ENCODE measurements at places on chromosomes 16 and 17.

DNA sequence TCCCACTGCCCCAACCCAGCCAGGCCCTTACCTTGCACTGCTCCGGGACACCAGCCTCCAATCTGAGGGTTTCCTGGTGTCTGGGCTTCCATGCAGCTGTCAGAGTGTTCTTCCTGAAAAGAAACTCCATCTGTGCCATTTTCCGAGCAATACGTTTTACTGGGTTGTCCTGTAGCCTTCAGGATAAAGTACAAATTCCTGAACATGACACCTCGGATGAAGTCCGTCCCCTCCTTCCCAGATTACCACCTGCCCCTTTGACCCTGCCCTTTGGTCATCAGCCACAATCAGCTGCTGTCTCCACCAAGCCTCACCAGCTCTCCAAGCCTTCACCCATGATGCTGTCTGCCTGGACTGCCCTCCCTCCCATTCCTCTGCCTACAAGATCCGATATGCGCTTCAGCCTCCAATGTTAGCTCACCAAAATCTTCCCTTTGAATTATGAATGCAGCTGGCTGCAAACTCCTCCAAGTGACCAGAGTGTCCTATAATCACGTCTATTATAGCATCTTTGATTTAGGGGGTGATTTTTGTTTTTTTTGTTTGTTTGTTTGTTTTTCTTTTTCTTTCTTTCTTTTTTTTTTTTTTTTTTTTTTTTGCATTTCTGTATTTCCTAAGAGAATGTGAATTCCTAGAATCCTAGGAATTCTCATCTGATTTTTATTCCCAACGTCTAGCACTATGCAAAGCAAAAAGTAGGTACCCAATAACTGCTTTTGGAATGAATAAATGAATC lies 60.6 kb upstream of the KIFC3 start:
- DNase-seq: no peak

DNA sequence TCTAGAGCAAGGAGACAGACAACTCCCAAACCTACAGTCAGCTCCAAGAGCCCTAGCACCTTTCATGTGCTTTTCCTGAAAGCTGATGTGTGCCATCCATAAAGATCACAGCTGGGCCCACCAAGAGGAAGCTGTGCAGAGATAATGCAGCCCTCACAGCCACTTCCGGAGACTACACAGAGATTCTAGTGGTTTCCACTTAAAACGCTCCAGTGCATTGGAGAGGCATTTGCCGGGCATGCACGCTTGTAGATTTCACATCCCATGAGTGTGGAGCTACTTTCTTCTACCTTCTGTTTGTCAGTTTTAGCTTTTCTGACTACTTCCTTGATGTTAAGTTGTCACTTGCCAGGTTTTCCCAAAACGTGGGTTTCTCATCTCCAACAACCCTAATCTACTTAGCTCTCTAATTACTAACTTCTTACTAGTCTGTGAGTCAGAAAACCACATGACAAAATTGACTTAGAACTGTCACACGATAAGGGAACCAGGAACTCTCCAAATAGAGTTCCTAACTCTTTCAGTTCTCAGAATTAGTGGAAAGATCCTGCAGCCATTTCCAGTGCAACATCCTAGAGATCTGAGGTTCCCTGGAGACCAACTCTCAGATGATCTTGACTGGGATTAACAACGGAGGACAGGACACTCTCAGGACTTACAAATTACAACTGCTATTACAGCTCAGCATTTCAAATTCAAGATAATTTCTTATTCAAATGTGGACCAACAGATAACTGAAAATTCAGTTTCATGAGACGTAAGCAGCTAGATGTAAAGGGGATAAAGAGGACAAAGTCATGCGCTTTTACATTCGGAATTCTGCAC lies 28.6 kb downstream of the PMP22 start:
- no peak for DNase-seq

DNA sequence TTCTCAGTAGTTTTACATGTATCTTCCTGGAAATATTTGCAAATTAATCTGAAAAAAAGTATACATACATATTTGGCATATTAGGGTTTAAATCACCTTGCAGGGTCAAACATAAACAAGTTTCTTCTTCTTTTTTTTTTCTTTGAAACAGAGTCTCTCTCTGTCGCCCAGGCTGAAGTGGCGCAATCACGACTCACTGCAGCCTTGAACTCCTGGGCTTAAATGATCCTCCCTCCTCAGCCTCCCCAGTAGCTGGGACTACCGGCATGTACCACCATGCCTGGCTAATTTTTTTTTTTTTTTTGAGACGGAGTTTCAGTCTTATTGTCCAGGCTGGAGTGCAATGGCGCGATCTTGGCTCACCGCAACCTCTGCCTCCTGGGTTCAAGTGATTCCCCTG lies 12.6 kb upstream of the FUS start:
- no peak for DNase-seq

GRCh38 chr17:1170739-1171138 lies 9.0 kb downstream of the ABR start:
- no peak for DNase-seq

DNA sequence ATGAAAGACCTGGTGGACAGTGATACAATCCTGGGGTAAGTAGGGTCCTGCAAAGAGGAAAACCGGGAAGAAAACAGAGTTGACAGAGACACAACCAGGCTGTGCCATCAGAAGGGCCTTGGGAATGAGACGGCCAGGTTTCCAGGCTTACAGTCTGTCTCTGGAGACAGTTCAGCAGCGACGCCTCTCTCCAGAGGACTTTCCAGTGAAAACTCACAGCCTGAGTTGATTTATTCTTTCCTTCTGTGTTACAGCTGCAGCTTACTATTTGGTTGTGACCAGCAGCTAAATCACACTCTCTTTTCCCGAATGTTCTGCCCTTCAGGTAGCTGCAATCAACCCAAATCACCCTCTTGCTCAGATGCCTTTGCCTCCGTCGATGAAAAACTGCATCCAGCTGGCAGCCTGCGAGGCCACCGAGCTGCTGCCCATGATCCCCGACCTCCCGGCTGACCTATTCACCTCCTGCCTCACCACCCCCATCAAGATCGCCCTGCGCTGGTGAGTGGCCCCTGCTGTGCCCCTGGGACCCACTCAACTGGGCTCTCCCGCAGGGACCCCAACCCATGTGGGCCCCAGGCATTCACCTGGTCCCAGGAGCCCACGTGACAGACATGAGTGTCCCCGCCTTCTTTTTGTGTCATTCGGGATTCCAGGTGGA lies 209.2 kb downstream of the RPTOR start:
- DNase-seq: no peak

GRCh38 chr16:22684574-22685458 lies 129.1 kb upstream of the HS3ST2 start:
- DNase-seq: no peak

- DNase-seq: no peak
Observed at GRCh38 chr17:54085934-54086333, 263.2 kb downstream of the KIF2B start.

DNA sequence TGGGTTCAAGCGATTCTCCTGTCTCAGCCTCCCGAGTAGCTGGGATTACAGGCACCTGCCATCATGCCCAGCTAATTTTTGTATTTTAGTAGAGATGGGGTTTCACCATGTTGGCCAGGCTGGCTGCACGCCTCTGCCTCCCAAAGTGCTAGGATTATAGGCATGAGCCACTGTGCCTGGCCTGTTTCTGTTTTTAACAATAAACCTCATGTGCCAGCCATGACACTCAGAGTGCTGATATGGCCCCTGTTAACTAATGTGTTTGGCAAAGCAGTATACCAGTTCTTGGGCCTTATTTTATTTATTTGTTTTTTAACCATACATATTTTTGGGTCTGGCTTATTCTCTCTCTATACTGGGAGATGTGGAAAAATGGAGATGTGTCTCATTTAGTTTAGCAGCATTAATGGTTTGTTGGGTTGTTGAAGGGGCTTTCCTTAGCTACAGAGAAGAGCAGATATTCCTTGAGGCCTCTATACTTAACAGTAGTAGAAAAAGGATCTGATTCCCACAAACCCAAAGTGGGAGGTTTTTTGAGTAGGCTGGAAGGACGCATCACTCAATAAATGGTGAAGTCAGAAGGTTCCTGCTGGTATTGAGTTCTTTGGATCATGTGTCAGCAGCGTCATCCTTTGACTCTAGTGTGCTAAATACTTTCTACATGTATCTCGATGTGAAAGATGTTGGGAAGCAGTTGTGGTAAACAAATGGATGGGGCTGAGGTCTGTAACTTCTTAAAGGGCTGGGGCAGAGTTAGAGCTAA lies 16.2 kb upstream of the CDK5R1 start:
- DNase-seq: no peak
